ENCODE measurements at places on chromosomes 16 and 17.

DNA sequence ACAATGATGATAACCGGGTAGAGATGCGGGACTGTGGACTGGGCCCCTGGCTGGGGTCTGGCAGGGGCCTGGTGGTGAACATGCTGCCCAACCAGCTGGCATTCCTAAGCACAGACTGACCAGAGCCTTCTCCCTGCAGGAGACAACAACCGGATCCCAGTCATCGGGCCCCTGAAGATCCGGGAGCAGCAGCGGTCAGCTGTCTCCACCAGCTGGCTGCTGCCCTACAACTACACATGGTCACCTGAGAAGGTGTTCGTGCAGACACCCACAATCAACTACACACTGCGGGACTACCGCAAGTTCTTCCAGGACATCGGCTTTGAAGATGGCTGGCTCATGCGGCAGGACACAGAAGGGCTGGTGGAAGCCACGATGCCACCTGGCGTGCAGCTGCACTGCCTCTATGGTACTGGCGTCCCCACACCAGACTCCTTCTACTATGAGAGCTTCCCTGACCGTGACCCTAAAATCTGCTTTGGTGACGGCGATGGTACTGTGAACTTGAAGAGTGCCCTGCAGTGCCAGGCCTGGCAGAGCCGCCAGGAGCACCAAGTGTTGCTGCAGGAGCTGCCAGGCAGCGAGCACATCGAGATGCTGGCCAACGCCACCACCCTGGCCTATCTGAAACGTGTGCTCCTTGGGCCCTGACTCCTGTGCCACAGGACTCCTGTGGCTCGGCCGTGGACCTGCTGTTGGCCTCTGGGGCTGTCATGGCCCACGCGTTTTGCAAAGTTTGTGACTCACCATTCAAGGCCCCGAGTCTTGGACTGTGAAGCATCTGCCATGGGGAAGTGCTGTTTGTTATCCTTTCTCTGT lies 5.1 kb upstream of the SLC7A6 start:
- DNase-seq, result no peak

- DNase-seq, result no peak
These were observed 2.9 kb upstream of the CD7 start for GRCh38 chr17:82320140-82320840.

DNA sequence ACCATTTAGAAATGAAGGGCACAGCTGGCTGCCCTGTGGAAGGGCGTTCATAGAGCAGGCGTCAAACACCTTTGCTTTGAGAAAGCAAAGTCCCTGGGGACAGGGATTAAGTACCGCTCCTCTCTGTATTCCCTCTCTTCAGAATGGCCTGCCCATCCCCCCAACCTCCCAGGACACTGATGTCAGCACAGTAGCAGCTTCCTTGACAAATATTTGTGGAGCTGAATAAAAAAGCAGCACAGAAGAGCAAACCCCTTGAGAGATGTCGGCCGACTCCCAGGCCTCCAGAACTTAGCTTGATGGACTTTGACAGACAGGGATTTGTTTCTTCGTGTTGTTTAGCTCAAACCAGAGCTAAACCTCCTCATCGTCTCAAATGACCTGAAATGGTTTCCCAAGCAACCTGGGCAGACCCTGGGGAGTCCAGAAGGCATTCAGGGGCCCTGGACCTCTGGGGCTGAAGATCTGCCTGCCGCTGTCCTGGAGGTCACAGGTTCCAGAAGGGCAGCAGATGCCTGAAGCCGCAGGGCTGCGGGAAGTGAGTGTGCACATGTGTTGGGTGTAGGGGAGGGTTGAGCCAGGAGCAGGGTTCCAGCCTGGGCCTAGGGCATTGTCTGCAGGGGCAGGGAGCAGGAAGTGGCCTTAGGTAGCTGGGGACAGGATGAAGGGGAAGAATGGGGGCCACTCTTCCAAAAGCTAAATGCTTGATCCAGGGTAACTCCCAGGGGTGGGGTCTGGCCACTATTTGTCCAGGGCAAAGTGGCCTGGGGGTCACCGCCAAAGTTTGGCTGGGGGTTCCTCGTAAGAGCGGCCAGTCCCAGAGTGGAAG lies 42.3 kb upstream of the NKD1 start:
- DNase-seq, result no peak

DNA sequence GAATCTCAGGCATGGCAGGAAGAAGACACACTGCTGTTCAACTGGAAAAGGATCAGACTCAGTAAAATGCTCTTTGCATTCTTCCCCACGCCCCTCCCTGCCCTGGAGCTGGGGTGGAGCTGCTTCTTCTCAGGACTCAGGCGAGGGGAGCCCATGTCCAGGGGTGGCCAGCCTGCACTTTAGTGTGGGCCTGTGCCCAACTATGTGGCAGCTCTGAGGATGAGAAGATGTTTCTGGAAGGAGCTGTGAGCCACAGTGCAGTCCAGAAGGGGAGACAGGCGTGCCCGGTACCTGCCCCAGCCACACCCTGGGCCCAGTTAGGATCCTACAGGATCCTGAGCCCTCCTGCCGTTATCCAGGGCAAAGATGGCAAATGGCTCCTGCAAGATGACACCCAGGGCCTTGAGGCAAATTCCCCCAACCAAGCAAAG lies 120.3 kb downstream of the ANKRD11 start:
- no peak for DNase-seq

GRCh38 chr16:46715769-46716305 lies 26.4 kb downstream of the ORC6 start:
- DNase-seq, result no peak

DNA sequence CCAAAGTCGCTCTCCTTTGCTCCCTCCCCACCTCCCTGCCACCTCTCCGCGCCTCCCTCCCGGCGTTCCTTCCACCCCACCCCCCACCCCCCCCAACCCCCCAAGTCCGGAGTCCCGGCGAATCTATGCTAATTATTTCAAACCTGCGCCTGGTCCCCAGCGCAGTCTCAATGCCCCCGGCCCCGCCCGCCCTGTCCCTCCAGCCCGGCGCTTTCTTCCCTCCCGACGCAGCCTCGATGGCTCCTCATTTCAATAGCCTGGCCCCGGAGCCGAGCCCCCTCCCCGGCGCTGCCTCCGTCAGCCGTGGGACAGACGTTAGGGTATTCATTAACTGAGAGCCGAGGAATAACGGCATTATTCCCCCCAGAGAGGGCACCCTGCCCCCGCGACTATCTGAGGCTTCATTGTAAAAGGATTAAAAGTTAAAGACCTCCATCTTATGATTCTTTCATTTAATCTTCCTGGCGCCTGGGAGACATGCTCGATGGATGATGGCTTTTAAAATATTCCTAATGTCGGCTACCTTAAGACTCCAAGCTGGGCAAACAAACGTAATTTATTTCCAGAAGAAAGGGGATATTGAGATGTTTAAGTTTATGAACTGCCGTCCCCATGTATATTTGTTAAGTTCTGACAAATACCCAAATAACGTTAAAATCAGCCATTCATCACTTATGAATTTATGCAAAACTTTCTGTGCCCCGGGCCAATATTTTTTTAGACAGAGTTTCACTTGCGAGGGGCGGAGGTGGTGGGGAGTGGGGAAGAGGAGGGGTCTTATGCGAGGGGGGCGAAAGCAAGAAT lies 3.4 kb downstream of the NOG start:
- no peak for DNase-seq

Data from SK-MEL-5 (cell line).